ENCODE measurements at places on chromosomes 3 and 15.

DNA sequence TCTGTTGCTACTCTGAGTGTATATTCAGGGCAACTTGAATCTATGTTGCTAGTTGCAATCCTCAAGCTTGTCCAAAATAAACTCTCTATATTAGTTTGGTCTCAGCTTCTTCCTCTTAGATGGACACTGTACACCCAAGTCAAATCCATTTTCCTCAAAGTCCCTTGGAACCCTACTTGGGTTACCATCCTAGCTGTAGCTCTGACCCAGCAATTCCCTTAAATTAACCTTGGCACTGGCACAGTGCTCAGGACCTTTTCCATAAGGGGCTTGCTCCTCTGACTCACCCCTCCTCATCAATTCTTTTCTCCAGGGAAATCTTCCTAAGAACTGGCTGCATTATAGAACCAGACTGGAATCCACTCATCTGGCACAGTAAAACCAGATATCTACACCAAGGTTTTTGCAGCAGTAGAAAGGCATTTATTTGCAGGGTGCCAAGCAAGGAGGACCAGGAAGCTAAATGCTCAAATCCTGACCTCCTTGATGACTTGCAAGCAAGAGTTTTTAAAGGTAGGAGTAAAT, 44.9 kb upstream of the B3GALNT1 start:
- DNase-seq, result no peak

GRCh38 chr3:355622-356021, 159.1 kb downstream of the CHL1 start:
- no peak for DNase-seq

- no peak for DNase-seq
Observed at GRCh38 chr15:48366584-48367312, 35.5 kb downstream of the DUT start.

DNA sequence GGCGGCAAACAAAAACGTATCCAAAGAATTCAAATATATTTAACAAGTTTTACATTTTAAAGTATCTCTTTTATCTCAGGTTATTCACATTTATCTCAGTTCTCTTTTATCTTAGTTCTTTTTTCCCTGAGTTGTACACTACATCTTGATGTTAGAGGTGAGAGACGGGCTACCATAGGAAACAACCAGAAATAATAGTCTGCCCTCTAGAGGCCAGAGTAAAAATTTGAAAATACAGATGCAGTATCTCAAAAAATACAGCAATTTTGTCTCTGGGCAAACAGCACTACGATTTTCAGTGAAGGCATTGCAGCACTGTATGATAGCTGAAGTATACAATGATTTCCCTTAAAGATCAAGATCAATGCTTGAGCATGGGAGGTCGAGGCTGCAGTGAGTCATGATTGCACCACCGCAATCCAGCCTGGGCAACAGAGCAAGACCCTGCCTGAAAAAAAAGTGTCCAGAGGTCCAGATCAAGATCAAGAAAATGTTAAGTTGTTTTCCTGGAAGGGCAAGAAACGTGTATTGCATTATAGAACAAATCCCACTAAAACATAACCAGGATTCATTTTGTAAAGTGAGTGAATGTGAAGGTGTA, 82.6 kb upstream of the ATP11B start:
- DNase-seq, result peak; percentile 43

DNA sequence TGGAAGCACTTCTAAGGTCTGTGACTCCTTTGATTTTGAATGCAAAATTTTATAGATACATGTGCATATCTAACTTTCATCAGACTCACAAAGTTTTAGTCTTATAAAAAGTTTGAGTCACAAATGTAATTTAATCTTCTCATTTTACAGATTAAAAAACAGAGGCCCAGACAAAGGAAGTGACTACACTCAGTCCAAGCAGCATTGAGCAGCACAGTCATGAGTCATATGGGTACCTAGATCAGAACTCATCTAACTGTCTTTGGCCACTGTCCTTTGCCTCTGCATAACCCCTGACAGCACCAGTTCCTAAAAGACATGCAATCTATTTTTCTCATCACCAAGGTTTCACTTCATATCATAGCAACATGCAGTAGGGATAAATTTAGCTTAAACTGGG, 210.7 kb upstream of the KCNH8 start:
- DNase-seq, result no peak

DNA sequence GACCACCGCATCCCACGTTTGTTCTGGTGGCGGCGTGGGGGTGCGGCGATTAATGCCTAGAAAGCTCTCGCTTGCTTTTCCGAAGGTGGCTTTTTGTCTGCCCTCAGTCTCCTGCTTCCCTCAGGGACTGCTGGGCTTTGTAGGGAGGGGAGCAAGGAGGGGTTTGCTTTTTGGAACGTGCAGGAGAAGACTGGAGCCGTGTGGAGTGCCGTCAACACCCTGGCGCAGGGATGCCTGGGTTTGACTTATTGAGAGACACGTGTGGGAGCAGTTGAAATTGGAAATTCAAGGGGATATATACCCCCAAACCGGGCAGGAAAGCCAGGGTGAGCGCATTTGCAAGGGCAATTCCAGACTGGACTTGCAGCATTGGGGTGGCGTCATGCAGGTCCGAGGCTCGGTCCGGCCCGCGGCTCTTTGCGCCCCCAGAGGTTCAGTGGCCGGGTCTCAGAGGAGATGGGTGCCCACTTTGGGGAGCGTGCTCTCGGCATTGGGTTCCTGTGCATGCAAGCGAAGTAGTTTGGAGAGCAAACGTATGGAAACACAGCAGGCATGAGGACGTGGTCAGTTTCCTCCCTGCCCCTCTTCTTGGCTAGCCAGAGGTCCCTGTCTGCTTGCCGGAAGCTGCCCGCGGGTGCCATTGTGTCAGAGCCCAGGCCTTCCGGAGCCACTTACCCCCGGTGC, 2.1 kb downstream of the EPHB1 start:
- DNase-seq, result no peak
